ENCODE measurements at places on chromosomes 13 and 19.

GRCh38 chr19:12696366-12697335 lies at the start of gene FBXW9:
Gene FBXW9, minus strand, starts transcription at chr19:12696631. Its CDS starts 50 bp downstream, at chr19:12696581.
- peak; percentile 100 for DNase-seq

DNA sequence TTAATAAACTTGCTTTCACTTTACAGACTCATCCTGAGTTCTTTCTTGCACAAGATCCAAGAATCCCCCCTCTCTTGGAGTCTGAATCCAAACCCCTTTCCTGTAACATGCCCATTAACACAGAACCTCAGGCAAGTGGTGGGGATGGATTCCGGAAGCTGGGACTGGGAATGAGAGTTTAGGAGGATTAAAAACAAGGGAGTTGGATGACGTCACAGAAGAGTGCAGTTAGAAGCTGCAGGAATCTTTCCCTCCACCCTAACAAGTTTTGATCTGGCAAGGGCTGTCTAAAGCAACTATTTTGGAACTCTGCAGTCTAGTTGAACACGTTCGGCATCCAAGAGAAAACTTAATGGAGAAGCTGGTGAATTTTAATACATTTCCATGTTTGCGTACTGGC lies 48.2 kb upstream of the PEPD start:
- no peak for DNase-seq

DNA sequence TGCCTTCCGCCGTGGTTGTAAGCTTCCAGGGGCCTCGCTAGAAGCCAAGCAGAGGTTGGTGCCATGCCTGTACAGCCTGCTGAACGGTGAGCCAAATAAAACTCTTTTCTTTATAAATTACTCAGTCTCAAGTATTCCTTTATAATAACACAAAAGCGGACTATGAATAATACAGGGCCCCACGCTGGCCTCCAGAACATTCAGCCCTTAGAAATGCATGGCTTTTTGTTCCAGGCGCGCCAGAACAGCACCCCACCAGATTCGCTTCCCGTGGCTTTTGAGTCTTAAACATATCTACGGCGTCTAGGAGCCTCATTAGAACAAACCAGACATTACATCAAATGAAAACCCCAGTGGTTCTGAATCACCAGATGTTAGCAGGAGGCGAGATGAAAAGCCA lies 75.1 kb downstream of the SLC15A1 start:
- no peak for DNase-seq

GRCh38 chr13:99522298-99522697 lies 21.0 kb downstream of the TM9SF2 start:
- no peak for DNase-seq

GRCh38 chr19:15194938-15195337 lies 5.9 kb downstream of the NOTCH3 start:
- no peak for DNase-seq

DNA sequence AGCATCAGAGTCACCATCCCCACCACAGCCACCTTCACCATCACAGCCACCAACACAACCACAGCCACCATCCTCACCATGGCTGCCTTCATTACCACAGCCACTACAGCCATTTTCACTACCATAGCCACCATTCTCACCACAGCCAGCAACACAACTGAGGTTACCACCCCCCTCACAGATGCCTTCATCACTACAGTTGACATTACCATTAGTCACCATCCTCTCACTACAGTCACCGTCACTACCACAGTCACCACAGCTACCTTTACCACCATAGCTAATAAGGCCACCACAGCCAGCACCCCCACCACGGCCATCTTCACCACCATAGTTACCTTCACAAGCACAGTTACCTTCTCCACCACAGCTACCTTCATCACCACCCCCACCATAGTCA lies 269.6 kb downstream of the DNAJC15 start:
- no peak for DNase-seq

DNA sequence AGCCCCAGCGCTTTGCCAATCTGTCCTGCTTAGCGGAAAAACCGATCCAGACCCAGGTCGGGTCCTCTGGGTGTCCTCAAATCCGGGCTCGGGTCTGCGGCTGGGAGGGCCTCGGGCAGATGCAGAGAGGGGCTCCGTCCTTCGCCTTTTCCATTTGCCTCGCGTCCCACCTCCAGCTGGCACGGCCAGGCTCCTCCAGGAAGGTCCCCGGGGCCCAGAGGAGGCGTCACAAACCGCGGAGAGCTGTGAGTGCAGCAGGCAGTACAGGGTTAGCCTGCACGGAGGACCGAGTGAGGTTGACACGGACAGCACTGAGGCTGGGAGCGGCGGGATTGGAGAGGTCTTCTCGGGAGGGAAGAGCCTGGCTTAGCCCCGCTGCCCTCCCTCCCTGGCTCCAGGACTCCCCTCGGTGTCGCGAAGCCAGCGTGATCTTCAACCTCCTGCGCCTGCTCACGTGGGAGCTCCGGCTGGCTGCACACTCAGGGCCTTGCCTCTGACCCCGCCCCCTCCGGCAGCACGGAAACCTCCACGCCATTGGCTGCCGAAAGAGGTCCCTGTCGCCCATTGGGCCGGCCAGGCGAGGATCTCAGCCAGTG lies 2.8 kb upstream of the IFNL2 start:
- DNase-seq: peak; percentile 54

DNA sequence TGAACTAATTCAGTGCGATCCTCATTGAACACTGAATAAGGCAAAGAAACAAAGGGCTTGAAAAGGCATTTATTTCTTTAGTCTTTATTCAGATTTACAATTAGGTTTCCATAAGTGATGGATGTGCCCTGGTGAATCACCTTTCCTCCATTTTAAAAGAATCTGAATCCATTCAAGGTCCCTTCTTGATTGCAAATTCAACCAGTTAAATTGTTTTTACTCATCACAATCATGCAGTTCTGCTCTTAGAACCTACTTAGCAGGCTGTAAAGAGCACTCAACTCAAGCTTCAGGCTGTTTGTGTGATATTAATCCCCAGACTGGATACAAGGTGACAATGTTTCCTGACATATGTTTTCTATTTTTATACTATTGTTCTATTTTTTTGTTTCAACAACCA lies 321.0 kb downstream of the TBC1D4 start:
- DNase-seq: no peak

DNA sequence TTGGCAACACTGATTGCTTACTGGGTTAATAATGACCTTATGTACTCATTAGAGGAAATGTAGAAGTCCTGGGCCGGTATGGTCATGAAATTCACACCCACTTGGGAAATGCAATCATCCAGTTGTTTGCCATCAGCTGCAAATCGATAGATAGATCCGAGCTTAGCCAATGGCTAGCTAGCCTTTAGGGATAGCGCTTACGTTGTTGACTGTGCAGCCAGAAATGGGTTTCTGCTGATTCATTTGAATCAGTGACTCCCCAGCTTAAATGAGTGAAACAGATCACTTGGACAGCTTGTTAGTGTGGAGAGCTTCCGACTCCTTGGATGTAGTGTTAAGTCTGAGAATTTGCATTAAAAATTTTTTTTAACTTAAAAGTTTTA lies 11.8 kb downstream of the IL17D start:
- DNase-seq: no peak

- DNase-seq: no peak
These were observed 10.7 kb upstream of the CRTC1 start for GRCh38 chr19:18672606-18673337.

GRCh38 chr13:39688699-39689405 lies 33.4 kb downstream of the COG6 start:
- DNase-seq: no peak

DNA sequence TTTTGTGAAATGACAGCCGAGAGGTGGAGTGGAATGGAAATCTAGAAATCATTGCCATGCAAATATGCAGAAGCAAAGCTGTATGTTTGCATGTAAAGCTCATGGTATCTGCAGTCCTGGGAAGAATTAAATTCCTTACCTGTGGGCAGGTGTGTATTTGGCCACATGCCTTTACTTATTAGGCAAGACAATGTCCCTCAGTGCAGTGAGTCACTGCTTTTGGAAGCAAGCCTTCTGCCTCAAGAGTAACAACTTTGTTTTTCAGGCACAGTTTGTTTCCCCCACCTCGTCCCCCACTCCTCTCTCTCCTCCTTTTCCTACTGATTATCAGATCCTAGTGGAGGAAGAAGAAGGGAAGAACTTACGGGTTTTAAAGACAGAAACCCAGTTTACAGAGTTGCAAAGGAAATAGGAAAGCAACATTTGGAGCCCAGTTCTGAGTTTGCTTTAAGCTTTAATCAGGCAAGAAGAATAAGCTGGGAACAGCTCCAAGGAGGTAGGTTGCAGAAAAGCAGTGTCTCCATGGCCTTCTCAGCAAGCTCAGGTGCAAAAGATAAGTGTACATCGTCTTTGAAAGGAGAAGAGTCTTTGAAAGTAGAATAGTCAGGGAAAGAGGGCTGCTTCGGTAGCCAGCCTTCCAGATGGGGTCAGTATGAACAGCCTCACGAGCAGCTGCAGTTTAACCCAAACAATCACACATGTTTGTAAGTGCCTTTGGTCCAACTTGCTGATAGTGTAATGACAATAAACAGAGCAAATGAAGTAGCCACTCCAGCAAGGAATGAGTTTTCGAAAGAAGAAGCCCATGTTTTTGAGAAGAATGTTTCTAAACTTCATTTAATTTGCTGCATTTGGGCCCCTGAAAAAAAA lies 190.1 kb downstream of the KLF5 start:
- DNase-seq: no peak

GRCh38 chr13:112142401-112142930 lies 75.5 kb downstream of the SOX1 start:
- no peak for DNase-seq

GRCh38 chr13:30307194-30307970 lies at the start of gene KATNAL1:
Gene KATNAL1, minus strand, starts transcription at chr13:30307551. Its CDS starts 23,774 bp downstream, at chr13:30283777.
- peak; percentile 86 for DNase-seq

- DNase-seq: no peak
These were observed 5.0 kb downstream of the TLE5 start for GRCh38 chr19:3057275-3057714.

DNA sequence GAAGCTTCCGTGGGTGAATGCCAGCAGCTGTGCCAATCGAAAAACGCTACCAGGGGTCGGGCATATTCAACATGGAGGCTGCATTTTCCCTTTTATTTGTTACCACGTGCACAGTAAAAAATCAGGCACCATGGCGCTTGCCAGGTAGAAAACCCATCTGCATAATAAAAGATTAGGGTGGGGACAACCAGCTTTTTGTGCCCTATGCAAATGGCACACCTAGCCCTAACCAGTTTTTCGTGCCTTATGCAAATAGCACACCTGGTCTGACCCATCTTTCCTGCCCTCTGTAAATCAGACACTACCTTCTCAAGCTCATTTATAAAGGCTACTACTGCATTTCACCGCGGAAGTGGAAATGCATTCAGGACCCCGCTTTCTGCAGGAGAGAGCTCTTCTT lies 62.1 kb upstream of the FREM2 start:
- DNase-seq: no peak

- no peak for DNase-seq
These were observed 137.5 kb downstream of the KCNRG start for GRCh38 chr13:50152655-50153309.

DNA sequence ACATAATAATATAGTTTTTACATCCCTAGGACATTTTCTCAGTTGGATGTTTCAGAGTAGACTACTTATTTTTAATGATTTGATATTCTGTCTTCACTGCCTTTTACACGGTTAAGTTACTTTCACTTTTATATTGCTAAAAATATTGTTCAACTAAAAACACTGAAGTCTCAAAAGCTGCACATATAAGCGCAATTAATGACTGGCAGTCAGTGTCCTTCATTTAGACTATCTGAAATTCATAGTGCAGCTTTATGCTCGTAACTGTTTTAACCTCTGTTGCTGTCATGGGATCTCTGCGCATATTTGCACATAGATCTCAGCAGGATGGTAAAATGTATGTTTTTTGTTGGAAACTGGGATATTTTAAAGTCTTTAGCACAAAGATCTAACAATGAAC lies 864.3 kb downstream of the SLITRK6 start:
- DNase-seq: no peak

GRCh38 chr19:31421082-31421481 lies 71.8 kb upstream of the TSHZ3 start:
- DNase-seq: no peak

DNA sequence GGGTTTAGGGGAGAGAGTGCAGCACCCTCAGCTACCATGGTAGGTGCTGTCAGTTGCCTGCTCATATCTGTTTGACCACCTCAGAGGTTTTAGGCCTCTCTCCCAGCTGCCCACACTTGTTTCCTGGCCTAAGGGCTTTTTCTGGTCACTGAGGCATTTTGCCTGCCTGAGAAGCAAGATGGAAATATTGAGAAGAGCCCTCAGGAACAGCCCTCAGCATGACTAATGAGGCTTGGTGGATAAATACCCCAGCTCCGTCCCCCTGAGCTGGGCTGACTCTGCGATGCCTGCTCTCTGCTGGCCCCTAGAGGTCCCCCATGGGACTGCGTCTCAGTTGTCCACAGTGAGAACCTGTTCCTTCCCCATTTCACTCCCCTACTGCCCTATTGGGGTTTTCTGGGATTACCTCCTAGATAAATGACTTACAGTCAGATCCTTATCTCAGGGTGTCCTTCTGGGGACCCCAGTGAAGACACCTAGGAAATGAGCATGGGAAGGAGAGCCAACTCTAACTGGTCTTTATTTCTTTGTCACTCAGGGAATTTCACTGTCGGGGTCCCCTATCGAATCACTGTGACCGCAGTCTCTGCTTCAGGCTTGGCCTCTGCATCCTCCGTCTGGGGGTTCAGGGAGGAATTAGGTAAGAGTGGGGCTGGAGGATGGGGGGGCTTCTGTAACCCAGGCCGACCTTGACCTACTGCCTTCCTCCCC lies 13.3 kb downstream of the PALM3 start:
- DNase-seq: peak; percentile 92

DNA sequence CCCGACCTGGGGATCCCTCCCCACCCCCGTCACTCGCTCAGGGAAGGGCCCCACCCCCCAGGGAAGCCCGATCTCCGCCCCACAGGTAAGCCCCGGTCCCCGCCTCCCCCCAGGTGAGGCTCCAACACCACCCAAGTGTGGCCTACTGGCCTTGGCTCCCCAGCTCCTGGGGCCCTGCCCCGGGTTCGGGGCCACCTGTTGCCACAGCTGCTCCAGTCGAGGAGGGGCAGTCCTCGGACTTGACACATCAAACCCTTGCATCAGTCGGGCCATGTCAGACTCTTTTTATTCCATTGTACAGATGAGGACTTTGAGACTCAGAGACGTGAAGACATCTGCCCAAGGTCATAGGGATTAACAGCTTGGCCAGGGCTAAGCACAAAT lies 512 bp downstream of the CC2D1A start:
- no peak for DNase-seq

GRCh38 chr19:51830274-51830673 lies 35.3 kb downstream of the FPR3 start:
- no peak for DNase-seq

- no peak for DNase-seq
These were observed 58.5 kb downstream of the CEBPG start for GRCh38 chr19:33432015-33432414.

DNA sequence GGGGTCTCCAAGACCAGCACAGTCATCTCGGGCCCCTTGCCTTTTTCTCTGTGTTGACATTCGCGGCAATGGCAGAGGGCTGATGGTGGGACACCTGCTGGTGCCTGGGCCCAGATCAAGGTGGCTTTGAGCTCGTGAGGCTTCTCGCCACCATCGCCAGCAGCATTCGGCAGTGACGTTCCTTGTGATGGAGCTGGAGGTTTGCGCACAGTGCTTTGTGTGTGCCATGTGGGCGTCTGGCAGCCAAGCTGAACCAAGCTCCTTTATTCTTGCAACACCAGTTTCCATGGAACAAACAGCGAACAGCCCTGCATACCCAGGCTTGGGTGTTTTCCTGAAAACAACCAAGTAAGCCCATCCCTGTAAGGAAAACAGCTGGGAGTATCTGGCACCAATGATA lies 9.1 kb upstream of the TMEM255B start:
- DNase-seq: no peak

Measured in activated CD8-positive, alpha-beta memory T cell treated with anti-CD3 and anti-CD28 coated beads, Interleukin-2, amount 50 U/mL, for 48 hours (primary cell).